ENCODE measurements at places on chromosomes 2 and 18.

DNA sequence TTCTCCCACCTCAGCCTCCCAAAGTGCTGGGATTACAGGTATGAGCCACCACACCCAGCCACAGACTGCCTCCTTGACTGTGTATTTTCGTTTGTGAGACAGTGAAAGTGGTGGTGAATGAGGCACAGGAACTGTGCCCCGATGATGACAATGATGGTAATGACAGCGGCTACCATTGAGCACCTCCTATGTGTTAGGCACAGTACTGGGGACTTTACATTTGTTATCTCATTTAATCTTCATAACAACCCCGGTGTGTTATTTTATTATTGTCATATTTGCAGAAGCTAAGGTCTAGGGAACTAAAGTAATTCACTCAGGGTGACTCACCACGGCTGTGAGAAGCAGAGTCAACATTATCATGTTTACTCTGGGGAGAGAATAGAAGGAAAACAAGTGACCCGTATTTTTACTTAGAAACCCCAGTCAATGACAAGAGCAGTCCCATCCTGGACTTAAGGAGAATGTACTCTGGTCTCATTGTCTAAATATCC is 77.6 kb upstream of the ALPP start:
- DNase-seq: no peak

- DNase-seq: no peak
Measured at GRCh38 chr2:215619022-215619958, 183.4 kb upstream of the FN1 start.

DNA sequence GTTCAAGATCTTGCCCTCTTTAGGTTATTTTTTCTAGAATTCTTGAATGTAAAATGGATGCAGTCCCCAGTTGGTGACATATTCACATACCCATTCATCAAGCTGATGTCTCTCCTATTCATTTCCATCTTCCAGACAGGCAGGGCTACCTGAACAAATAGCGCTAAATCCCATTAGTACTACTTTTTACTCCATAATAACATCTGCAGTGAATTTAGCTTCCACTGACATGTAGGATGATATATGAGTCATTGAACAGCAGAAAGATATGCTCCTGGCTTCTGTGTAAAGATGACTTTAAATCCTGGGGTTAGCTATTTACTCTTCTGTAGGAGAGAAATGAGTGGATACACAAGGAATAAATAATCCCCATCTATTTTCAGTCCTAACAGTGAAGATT is 194.7 kb downstream of the RND3 start:
- no peak for DNase-seq

- DNase-seq: no peak
Measured at GRCh38 chr18:13745696-13746095, 19.2 kb downstream of the RNMT start.

GRCh38 chr2:1101982-1102590 is 151.4 kb downstream of the SNTG2 start:
- no peak for DNase-seq

DNA sequence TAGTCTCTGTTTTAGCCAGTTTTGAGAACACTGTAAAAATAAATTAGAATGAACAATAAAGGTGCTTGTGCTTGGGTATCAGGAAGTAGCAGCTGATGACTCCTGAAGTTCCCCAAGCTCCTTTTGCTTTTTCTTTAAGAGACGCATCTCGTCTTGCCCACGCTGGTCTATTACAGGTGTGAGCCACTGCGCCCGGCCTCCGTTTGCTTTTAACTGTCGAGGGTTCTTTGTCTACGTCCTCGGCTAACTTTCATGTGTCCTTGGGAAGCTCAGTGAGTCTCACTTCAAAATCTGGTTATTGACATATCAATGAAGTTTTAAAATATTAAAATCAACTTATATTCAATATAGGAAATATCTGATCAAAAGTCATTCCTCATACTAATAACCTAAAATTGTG is 246.5 kb downstream of the FBXO15 start:
- DNase-seq: no peak

DNA sequence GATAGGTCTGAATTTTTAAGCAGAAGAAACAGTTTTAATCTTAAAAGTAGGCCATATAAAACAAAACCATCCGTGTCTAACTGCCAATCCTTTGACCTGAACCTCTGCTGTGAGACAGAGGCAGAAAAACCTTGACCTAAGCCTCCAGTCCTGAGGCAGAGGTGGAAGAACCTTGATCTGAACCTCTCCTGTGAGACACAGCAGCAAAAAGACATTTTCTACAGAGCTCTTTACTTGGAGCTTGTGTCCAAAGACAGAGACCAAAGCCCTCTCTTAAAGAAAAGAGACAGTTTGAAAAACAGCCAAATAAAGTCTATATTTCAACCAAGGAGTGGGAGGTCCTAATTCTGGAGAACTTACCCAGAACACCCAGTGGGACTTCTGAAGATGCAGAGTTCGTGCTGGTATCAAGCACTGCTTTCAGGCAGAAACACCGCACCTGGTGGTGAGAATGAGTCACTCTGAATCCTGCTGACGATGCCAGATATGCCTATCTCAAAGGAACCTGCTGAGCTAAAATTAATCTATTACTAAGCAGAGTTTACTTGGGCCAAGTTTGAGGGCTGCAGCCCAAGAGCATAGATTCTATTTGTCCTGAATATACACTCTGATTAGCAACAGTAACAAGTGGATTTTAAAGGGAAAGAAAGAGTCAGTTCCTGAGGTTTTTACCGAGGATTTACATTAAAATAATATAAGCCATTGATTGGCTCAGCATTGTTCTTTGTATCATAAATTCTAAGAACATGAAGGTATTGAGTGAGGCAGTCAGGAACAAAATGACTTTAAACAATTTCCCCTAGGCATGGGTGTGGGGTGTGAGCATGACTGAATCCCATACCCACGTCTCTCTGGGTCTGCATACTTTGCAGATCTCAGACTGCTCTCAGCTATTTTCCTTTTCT is 806.4 kb downstream of the TRIB2 start:
- no peak for DNase-seq

GRCh38 chr2:171436307-171436706 is 2.3 kb downstream of the DCAF17 start:
- no peak for DNase-seq

DNA sequence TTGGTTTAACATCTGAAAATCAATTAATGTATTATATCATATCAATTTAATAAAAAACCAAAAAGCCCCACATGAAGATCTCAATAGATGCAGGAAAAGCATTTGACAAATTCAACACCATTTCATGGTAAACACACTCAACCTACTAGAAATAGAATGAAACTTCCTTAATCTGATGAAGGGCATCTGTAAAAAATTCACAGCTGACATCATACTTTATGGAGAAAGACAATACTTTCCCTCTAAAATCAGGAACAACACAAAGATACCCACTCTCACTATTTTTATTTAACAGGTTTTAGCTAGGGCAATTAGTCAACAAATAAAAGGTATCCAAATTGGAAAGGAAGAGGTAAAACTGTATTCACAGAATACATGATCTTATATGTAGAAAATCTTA is 303.0 kb upstream of the ZEB2 start:
- no peak for DNase-seq

GRCh38 chr2:105496271-105496670 is 97.4 kb upstream of the FHL2 start:
- DNase-seq: no peak

DNA sequence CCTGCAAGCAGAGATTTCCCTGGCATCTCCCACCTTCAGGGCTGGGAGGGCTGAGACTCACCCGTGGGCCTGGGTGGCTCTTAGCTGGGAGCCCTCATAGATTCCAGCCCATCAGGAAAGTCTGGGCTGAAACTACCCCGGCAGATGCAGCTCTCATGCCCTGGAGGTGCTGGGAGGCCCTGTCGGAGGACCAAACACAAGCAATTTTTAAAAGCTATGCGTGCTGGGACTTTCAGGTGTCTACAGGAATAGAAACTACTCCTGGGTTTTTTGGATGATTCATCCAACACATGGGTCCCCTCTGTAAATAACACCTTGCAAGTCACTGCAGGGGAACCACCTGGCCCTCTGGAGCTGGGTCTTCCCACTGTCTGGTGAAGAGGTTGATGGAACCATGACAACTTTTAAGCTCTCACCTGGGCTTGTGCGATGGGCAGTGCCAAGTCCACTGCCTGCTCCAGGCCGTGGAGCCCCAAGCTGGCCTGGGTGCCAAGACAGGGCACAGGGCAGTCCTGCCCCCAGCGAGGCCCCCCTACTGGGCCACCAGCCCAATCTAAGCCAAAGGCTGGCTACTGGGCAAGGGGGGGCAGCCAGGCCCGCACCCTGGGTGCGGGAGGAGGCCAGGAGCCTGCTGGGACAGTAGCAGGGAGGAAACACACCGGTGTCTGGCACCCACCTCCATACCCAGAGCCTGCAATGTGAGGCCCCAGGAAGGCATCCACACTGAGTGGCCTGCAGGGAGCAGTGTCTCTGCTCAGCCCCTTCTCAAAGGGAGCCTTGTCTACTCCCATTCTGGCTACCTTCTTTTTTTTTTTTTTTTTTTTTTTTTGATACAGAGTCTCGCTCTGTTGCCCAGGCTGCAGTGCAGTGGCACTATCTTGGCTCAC is 1.1 kb upstream of the GPR55 start:
- DNase-seq: peak; percentile 68

DNA sequence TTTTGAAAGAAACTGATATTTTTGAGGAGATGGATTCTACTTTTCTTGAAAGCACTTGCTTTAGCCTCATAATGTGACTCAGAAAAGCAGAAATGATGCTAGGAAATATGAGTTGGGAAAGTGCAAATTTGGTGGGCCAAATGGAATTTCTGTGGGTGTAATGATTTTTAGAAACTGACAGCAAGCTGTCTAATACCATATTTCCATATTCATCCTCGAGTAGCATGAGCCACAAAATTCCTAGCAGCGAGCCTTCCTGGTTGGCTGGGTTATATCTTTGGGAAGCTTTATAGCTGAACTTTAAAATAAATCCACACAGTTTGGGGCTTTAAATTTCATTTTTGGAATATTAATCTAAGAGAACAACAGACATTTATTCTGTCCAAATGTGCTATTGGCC is 190.0 kb downstream of the DSC3 start:
- DNase-seq: no peak

- DNase-seq: no peak
Measured at GRCh38 chr2:2590141-2590540, 259.1 kb upstream of the MYT1L start.

GRCh38 chr2:60819155-60819862 is 62.1 kb upstream of the REL start:
- DNase-seq: peak; percentile 85

DNA sequence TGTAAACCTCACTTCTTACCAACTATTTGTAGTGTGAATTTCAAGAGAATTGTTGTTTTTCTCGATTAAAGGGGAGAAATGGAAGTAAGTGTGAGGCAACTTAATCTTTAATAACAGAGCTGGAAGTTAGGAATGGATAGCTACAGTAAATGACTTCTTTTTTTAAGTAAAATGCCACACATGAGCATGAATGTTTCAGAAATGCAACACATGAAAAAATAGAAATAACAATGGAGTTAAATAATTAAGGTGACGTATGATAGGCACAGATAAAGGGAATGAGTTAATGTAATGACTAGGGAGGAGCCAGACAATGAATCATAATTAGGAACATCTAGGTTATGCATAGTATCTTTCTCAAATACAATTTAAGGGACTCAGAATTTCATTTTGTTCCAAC is 3.4 kb downstream of the REL start:
- no peak for DNase-seq

GRCh38 chr2:88220718-88221117 is 50.6 kb downstream of the THNSL2 start:
- no peak for DNase-seq

GRCh38 chr18:23530195-23530594 is 26.9 kb downstream of the RMC1 start:
- no peak for DNase-seq

DNA sequence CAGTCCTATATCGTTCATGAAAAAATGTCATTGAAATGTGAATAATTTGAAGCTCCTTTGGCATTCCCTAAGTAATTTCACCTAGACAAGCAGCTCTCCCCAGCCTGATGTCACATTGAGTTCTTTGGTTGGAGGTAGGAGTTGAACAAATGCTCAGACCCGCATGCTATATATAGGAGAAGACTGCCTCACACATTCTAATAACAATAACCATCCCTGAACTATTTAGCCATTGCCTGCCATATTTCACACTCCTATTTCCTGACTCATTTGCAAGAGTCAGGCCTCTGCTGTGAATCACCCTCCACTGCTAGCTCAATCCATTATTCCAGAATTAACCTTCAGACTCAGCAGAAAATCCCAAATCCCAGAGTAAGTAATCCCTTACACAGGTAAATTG is 256.6 kb upstream of the ACVR2A start:
- no peak for DNase-seq

DNA sequence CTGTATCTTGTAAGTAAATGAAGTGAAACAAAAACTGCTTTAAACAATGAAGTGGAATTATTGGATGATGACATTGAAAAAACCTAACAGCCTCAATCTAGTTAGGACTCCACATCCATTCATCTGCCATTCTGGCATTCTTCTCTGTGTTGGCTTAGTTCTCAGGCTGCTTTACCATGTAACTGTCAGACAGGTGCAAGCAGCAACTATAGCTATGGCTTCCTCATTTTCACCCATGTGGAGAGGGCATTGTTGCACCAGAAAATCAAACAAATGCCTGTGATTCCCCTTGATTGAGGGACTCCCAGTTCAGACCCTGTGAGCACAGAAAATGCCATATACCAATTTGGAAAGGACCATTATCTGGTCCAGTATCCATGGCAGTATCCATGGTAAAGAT is 129.5 kb upstream of the NYAP2 start:
- DNase-seq: no peak

GRCh38 chr2:72137498-72138010 is 10.1 kb downstream of the CYP26B1 start:
- peak; percentile 66 for DNase-seq

GRCh38 chr2:63425079-63425416 is 163.2 kb downstream of the WDPCP start:
- no peak for DNase-seq

GRCh38 chr2:84486441-84487115 is 27.5 kb upstream of the SUCLG1 start:
- DNase-seq: no peak

- no peak for DNase-seq
Measured at GRCh38 chr2:201258666-201259615, 1.4 kb upstream of the CASP8 start.

GRCh38 chr2:108611021-108611420 is 76.8 kb downstream of the LIMS1 start:
- DNase-seq: no peak

DNA sequence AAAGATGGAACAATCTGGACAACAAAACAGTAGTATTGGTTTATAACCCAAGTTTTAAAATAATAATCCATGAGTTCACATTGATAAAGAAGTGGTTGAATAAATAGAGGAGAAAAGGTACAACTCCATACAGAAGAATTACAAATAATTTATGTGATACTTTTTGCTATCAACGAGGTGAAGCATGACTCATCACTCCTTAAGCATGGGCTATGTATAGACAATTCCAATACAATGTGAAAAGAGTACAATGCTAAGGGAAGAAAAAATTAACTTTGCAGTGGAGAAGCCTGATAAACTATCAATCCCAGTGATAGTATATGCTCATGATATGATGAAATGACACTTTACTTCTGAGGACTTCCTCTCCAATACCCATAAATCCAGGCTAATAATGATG is 312.9 kb downstream of the GULP1 start:
- DNase-seq: no peak

Measured in stimulated activated CD4-positive, alpha-beta T cell treated with anti-CD3 and anti-CD28 coated beads, Interleukin-4, amount 100 ng/mL, for 24 hours (primary cell).